ENCODE measurements at places on chromosomes 4 and X. TPM values are rescaled to one million over a fixed set of nuclear protein-coding genes. Genes with fewer than 3 reads are reported as not detected.
A peak's percentile ranks its signal among the peaks of the same experiment; 100 is the strongest.

The STK26 gene
- 14.7 TPM for total RNA-seq

- no peak for DNase-seq
These were observed 297.0 kb upstream of the INTU start for GRCh38 chr4:127335732-127336131.

DNA sequence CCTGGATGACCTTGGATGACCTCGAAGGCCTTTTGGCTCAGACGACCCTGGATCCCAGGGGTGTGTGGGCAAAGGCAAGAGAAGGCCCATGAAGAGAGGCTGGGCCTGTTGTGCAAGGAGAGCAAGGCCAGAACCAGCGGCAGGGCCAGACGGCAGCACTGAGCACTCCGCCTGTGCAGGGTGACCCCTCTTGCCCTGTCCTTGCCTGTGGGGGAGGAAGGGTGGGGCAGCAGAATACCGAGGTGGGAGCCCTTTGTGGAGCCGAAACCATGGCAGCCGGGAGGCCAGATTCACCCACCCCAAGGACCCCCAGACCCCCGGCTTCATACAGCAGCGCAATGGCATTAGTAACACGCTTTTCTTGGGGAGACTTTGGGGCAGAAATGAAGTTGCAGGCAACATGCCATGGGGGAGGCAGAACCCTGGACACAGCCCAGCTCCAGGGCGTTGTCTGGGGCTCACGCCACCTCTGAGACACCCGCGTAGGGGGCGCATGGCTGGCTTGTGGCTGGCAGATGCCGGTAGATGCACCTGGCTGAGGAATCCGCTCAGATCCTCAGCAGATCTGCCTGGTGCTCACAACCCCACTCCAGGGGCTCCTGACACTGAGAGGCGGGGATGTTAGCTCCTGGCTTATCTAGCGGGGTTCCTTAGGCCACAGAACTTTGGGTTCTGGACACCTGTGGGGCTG is 114.5 kb downstream of the FAM53A start:
- DNase-seq, result no peak

The FAM241A gene
- 0.03 TPM for total RNA-seq

GRCh38 chrX:9327086-9327746 is 137.6 kb upstream of the TBL1X start:
- DNase-seq, result no peak

The MAGED2 gene
- total RNA-seq, result 282 TPM

- DNase-seq, result no peak
These were observed 1136.9 kb upstream of the PRKX start for GRCh38 chrX:4850312-4850711.

DNA sequence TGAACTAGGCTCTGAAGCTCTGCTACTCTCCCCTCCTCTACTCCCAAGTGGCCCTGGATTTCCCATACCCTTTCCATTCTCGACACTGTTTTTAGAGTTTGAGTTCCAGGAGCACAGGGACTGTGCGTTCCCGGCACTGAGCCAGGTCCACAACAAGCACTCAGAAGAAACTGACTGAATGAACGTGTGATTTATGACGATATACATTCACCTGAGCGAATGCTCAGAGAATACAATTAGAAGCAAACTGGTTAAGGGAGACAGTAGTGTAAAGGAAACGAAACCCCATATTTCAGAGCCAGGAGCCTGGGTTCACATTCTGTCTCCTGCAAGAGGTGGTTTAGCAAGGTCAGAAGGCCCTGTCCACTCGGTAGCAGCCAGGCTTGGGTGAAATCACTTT is 1.4 kb upstream of the KIAA0232 start:
- no peak for DNase-seq

DNA sequence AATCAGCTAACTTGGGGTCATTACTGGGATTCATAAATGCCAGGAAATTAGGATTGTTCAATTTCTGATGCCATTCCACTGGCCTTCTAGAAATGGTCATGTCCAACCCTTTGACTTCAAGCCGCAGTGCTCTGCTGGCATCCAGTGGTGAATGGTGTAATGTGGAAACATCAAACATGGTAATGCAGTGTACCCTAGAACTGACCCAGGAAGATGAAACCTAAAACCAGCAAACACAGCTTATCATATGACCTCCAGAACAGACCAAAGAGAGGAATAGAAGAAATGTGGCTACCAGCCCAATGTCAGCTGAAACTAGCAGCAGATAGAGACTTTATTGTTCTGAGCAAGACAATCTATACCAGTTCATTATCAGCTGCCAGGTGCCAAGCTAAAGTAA is 13.8 kb downstream of the CXCL13 start:
- DNase-seq, result no peak

GRCh38 chr4:112002248-112002661 is 143.0 kb upstream of the FAM241A start:
- DNase-seq, result no peak

DNA sequence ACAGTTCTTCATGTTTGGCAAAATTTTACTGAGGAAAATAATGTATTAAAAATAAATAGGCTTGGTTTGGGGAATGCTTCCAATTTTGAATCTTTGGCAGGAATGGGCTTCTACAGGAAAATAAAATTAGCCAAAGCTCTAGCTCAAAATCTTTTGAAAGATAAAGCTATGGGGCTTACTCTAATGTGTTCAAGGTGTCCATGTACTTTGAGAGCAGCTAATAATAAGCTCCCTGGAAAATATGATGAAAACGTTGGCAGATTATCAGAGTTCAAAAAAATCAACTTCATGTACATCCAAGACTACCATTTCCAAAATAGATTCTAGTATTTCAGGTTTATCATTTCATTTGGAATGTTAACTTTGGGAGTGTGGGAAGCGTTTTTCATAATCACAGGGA is 158.4 kb downstream of the EMCN start:
- DNase-seq, result no peak

GRCh38 chr4:94516999-94517398 is 65.3 kb downstream of the PDLIM5 start:
- no peak for DNase-seq

DNA sequence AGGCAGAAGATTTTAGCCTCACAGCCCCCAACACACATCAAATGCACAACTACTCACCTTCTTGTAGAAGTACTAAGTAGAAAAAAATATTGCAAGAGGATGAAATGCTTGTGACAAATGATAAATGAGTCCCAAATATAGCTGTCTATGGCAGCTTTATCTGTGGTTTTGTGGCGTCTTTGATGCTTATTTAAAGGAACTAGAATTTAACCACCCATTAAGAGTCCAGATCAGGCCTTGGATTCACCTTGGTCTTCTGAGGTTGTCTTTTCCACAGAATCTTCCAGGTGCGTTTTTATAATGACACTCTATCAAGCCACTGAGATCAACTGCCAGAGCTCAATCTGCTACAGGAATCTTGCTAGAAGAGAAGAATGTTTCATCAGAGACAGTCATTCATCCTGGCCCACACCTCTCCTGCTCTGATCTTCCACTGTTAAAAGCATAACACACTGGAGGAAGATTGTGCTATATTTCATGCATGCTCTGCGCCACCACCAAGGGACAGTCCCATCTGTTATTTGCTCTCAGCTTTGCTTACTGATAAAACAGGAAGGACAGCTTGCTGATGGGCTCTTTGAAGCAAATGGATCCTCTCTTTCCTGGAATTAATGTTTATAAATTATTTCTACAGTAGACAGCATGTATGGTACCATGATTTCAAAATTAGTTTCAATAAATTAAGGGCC is 144.1 kb downstream of the SLC7A11 start:
- no peak for DNase-seq

The NDST3 gene
- not detected for total RNA-seq

The SGMS2 gene
- total RNA-seq, result 9.3 TPM

- no peak for DNase-seq
These were observed 72.3 kb downstream of the TMEM47 start for GRCh38 chrX:34584781-34585180.

The CDS1 gene
- 13.3 TPM for total RNA-seq

DNA sequence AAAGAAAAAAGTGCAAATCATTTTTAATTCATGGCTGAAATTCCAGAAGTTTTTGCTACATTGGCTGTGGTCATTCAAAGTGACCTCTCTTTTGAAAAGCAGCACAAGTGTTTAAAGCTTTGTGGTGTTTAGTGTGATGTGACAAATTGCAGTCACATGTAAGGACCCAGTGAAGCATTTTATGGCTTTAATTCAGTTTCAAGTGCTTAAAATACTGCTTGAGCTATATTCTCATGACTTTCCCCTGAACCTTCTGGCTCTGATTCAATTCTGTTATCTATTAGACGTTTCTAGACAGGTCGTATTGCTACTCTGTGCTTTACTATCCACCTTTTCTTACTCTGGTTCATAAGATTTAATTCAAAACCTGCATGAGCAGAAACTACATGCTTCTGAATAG is 105.8 kb downstream of the FAT4 start:
- peak; percentile 55 for DNase-seq

GRCh38 chr4:171891038-171891437 is 77.8 kb downstream of the GALNTL6 start:
- DNase-seq, result no peak

DNA sequence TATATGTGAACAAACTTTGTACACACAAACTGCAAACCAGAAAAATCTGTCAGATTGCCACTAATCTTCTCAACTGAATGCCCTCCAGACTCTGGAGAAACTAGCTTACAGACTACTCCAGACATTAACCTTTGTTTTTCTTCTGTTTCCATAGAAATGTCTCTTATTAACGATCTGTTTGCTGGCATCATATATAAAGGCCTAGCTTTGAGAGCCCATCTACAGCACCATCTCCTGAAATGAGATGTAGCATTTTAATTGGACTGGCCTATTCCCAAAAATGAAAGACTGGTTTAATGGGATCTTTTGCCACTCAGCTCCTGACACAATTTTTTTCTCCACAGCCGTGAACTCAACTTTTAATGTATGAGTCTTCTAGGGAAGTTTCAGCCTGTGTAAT is 266.0 kb upstream of the IL1RAPL1 start:
- DNase-seq, result no peak

The NXF2B gene
- total RNA-seq, result not detected

The CCNQ gene
- total RNA-seq, result 57.1 TPM

DNA sequence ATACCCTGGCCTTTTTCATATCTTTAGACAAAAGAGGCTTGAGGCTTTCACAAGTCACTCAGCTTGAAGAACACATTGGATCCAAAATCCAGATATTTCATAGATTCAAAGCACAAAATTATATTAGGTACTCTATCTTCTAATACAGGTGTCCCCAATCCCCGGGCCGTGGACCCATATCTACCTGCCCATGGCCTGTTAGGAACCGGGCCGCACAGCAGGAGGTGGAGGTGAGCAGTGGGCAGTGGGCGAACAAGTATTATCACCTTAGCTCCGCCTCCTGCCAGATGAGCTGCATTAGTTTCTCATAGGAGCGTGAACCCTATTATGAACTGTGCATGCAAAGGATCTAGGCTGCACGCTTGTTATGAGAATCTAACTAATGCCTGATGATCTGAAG is 18.7 kb downstream of the YIPF7 start:
- DNase-seq, result no peak

GRCh38 chrX:9604908-9605306 is 140.0 kb downstream of the TBL1X start:
- no peak for DNase-seq

The HDX gene
- total RNA-seq, result 2.1 TPM

- DNase-seq, result peak; percentile 39
These were observed 404.0 kb upstream of the F9 start for GRCh38 chrX:139126493-139126892.

The BOD1L1 gene
- 5.0 TPM for total RNA-seq

DNA sequence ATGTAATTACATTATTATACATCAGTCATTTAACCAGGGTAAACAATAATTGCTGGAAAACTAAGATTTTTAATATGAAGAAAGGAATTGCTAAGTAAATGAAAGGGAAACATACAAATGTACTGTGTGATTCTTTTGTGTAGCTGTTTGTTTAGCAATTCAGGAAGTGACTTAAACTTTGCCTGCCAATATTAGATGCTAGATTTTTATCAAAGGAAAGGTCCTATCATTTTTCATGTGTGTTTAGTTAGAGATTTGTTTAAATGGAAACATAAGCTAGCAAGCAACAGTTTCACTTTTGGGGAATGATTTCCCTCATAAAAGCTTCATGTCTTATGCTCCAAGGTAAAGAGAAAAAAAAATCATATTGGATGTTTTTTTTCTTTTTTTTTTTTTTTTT is 95.1 kb upstream of the LIMCH1 start:
- DNase-seq, result no peak

- DNase-seq, result no peak
These were observed 32.7 kb downstream of the BST1 start for GRCh38 chr4:15735536-15735935.

DNA sequence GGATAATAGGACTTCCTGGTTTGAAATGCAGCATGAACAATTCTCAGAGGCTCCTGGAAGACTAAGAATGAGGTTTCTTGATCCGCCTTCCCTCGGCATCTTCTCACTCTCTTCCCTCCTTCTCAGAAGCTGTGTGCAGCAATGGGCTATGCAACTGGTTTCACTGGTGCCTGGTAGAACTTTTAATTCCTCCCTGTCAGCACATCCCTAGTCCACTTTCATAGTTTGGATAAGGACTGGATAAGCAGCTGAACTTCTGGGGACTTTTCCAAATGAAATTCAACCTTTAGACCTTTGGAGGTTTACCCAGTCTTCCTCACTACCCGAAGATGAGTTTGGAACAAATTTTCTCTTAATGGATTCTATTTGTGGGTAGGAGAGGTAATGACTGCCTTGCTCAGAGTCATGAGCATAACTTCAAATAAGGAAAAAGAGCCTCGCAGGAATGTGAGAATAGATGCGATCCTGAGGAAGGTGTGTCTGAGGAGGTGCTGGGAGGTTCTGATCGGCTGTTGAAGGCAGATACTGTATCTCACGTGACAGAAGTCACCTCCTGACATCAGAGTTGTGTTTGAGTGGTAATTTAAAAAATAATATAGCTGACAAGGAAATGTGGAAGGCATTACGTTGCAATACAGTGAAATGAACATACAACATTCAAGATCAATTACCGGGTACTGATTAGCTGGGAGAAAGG is 56.0 kb upstream of the HAND2 start:
- DNase-seq, result no peak

- DNase-seq, result peak; percentile 11
These were observed 108.6 kb downstream of the PALLD start for GRCh38 chr4:168605411-168605810.

- peak; percentile 35 for DNase-seq
These were observed 44.5 kb upstream of the SCML1 start for GRCh38 chrX:17692709-17693346.

DNA sequence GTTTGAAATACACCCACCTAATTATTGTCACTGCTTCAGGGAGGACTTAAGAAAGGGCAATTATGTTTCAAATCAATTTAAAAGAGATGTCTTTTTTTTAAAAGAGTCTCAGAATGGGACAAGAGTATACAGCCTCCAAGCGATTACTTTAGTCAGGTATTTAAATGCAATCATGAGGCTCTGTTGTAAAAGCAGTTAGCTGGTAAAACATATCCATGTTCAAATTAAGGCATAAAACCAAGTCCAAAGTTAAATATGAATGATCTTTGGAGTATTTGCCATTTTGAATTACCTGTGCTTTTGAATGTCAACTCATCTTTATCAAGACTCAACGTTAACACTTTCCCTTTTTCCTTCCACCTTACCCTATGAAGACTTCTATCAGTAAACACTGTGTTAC is 13.7 kb downstream of the RPS6KA6 start:
- DNase-seq, result no peak
